ENCODE measurements at places on chromosomes 6 and 20.
A peak's percentile ranks its signal among the peaks of the same experiment; 100 is the strongest.

- no peak for DNase-seq
Observed at GRCh38 chr20:35972462-35972861, 4.1 kb downstream of the CNBD2 start.

- DNase-seq: peak; percentile 48
Observed at GRCh38 chr6:11738661-11739375, 39.8 kb downstream of the ADTRP start.

DNA sequence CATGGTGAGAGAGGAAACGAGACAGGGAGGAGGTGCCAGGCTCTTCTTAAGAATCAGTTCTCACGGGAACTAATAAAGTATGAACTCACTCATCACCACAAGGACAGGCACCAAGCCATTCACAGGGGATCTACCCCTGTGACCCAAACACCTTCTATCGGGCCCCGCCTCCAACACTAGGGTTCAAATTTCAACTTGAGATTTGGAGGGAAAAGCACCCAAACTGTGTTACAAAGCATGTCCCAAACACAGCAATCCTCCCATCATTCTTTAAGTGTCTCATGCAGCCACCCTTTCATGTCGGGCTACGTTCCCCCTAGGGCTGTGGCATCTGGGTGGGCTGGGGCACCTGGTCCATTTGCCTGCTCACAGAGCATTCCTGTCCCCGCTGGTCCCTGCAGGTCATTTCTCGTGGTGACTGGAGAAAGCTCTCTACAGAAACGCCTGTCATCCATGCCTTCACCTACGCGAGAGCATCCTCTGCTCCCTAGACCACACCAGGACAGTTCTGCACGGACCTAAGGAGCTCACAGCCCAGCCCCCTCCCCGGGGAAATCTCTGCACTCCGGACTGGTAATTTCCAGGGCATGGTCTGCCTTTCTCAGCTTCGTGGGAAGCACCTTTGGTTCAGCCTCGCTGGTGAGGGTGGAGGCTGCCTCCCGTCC lies 79.6 kb downstream of the TTLL2 start:
- DNase-seq: no peak

DNA sequence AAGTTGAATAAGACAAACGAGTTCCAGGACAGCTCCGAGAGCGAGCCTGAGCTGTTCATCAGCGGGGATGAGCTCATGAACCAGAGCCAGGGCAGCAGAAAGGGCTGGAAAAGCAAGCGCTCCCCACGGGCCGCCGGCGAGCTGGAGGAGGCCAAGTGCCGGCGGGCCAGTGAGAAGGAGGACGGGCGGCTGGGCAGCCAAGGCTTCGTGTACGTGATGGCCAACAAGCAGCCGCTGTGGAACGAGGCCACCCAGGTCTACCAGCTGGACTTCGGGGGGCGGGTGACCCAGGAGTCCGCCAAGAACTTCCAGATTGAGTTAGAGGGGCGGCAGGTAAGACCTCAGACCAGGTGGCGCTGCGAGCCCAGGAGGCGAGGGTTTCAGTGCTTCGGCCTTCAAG lies 56.0 kb upstream of the TMEM181 start:
- no peak for DNase-seq

GRCh38 chr20:17871181-17871580 lies 97.4 kb downstream of the SNX5 start:
- no peak for DNase-seq

- DNase-seq: no peak
Observed at GRCh38 chr6:36912030-36912454, 26.3 kb downstream of the C6orf89 start.

DNA sequence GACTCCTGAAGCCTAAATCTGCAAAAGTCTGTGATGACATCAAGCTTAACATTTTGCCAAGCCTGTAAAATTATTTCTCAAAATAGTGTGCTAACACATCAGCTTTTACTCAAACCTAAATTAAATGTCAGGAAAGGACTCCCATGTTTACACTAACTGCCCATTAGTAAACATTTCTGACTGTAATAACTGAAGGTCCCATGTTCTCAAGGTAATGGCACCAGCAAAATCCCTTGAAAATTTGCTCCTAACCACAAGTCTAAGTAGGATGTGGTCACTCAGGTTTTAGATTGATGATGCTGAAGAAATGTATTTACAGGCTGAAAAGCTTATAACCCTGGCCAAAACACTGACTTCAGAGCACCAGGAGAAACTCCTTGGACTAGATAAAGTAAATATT lies 33.0 kb downstream of the BACH2 start:
- DNase-seq: no peak

GRCh38 chr20:14069796-14070195 lies 74.5 kb downstream of the MACROD2 start:
- DNase-seq: no peak

DNA sequence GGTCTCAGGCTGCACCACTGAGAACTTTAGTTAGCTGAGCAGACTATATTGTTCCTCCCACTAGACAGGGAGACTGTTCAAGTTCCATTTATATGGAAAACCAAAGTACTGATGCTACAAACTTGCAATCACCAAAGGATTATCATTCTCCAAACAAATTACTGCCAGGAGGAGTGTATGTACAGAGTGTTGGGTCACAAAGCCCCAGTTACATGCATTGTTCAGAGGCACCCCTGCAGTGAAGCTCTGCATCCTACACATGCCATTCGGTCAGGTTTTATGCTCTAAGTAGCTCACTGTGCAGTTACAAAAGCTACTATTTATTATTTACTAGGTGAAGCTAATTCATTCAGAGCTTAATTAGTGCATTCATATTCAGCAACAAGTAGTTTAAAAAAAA lies 75.8 kb downstream of the SMLR1 start:
- DNase-seq: no peak

GRCh38 chr6:91719414-91719813 lies 1132.5 kb upstream of the MAP3K7 start:
- no peak for DNase-seq

GRCh38 chr6:116015561-116015960 lies 45.1 kb downstream of the FRK start:
- no peak for DNase-seq

- DNase-seq: no peak
Observed at GRCh38 chr6:165636402-165637048, 26.5 kb downstream of the PDE10A start.

DNA sequence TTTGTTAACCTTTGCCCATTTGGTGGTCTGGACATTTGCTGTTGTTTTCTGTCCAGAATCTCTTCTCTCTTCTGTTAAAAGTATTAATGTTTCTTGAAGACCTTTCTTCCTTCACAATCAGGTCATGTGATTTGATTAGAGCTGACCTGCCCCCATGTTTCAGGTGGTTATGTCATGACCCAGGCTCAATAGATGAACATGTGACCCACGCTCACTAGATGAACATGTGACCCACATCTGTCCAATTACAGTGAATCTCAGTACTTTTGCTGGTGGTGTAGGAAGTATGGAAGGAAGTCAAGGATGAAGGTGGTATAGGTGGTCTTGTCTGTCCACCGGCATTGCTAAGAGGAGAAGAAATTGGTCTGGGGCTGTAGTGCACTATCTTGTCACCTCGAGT lies 289.1 kb upstream of the JAG1 start:
- DNase-seq: no peak

GRCh38 chr20:17902531-17903083 lies 66.0 kb downstream of the SNX5 start:
- DNase-seq: no peak

DNA sequence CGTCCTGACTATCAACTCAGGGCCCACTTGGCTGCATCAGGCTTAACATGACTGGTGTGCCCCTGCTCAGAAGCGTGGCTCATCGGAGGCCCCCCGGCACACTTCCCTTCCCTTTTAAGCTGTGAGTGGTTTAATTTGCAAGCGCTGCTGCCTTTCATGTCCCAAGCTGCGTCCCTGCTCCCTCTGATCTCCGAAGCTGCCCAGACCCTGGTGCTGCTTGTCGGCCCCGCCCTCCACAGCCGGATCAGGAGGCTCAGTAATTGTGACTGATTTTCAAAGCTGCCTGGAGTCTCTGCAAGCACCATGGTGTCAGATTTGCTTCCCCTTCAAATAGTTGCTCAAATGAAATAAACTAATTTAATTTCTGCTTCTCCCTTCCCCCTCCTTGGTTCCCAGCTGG lies 71.1 kb downstream of the CDH22 start:
- DNase-seq: no peak

DNA sequence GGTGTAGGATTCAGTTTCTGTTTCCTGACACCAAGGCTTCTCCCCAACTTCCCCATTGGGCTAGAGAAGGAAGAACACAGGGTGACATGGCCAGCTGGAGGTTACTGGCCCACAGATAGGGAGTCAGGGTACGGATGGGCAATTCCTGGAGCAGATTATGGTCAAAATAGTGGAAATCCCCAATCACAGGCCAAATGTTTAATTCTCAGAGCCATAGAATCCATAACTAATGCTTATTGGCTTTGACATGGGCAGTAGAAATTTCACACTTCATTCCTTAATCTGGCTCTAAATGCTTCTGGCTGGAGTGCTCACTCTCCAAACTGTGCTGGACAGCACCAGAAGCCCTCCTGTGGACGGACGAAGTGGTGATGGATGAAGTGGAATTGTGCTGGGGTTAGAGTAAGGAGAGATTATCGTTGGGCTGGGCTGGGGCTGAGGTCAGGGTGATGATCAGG lies 887 bp downstream of the SIGLEC1 start:
- DNase-seq: no peak

- no peak for DNase-seq
Observed at GRCh38 chr20:4606051-4606450, 115.7 kb upstream of the PRND start.

DNA sequence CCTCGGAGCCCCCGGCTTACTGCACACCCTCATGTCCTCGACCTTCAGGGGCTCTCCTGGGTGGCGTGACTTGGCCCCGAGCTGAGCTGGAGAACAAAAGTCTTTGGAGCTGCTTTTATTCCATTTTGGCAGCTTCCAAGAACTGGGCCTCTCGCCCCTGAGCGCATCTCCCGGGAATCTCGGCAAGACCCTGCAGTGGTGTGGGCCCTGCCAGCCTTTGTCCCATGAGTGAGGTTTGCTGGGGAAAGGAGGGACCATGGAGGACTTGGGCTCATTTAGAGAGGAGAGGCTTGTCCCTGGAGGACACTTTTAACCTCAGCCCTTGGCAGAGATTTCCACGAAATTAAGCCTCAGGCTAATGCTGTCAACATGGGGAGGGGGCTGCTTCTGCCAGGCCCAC lies 62.3 kb upstream of the SLCO4A1 start:
- DNase-seq: no peak

GRCh38 chr6:158564243-158565121 lies 4.6 kb downstream of the TMEM181 start:
- no peak for DNase-seq

- no peak for DNase-seq
Observed at GRCh38 chr6:84762220-84763002, 2.0 kb downstream of the TBX18 start.

DNA sequence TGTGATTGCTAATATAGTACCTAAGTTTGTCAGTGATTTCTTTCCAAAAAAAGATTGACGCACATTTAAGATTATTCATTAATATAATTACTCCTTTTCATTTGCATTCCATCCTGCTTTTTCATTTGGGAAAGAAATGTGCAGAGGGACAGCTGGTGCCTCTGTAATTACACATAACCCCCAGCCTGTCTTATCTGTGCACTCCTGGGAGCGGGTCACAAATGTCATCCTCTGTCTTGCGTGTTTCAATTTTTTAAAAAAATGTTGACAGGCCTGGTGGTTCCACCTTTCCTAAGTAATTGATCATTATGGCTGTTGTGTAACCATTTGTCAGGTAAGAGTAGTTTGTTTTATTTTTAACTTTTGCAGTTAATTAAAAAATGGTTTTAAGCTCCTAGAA lies 92.7 kb downstream of the SLX4IP start:
- no peak for DNase-seq

GRCh38 chr6:33128318-33128717 lies 52.5 kb downstream of the HLA-DPB1 start:
- no peak for DNase-seq

DNA sequence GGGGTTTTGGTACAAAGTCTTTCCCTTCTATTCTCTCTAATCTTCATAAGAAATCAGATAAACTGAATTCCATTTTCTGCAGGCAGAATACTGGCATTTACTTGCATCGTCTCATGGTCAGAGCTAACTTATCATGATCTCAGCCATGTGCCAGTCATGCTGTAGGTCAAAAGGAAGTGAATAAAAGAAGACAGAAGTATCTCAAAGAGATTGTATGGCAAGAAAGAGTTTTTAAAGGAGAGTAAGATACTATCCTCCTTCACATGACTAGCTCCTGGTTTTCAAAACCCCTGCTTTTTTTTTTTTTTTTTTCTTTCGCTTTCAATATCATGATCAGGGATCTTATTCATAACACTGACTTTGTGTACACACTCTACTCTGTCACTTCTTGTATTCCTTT lies 398.3 kb downstream of the C6orf118 start:
- no peak for DNase-seq

DNA sequence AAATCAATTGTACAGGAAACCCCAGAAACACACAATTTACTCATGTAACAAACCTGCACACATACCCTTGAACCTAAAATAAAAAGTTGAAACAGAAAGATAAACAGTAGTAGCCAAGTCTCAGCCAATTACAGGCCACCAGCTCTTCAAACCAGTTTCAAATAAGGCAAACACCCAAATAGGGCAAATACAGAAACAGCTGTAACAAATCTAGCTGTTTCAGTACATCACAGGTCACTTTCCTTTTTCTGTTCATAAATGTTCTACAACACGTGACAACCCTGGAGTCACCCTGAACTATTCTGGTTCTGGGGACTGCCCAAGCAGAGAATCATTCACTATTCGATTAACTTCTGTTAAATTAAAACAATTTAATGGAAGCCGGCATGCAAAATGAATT lies 329.0 kb downstream of the GJA1 start:
- no peak for DNase-seq

GRCh38 chr6:17831135-17831534 lies 124.4 kb upstream of the NUP153 start:
- no peak for DNase-seq

DNA sequence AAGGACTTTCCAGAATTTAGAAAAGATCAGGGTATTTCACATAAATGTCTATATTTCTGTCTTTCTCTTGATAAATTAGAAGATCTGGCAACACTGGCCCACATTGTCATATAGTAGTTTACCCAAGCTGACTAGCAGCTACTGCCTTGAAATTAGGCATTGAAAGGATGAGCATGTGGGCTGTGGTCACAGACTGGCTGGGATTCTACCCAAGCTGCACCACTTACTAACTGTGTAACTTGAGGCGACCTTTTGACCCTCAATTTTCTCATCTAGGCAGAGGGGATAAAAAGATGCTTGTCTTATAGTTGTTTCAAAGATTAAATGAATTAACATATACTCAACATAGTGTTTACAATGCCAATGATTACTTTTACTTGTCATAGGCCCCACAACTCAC lies 152.7 kb upstream of the BMP2 start:
- no peak for DNase-seq

DNA sequence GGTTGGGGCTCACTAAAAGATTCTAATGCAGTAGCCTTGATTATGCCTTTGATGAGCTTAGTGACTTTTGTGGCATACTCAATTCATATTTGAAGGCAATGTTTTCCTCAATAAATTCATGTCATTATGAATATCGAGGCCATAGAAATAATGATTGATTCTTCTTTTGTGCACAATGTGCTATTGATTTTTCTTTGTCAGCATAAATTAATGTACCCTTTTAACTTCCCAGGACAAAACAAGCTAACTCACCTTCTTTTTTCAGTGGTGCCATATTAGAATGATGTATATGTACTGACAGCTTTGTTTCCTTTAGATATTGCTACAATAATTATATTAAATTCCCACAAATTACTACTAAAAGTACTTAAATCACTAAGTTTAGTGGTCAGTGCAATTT lies 484.3 kb upstream of the HS3ST5 start:
- DNase-seq: no peak

GRCh38 chr20:33276303-33277113 lies 6.5 kb upstream of the BPIFB1 start:
- no peak for DNase-seq

All from right renal pelvis (tissue), 4 donors.